ENCODE measurements at places on chromosomes 12 and 14.

- peak; percentile 75 for DNase-seq
Observed at GRCh38 chr12:65823513-65824375, 539 bp upstream of the HMGA2 start.

- DNase-seq = no peak
Observed at GRCh38 chr12:57549203-57549908, 488 bp upstream of the KIF5A start.

DNA sequence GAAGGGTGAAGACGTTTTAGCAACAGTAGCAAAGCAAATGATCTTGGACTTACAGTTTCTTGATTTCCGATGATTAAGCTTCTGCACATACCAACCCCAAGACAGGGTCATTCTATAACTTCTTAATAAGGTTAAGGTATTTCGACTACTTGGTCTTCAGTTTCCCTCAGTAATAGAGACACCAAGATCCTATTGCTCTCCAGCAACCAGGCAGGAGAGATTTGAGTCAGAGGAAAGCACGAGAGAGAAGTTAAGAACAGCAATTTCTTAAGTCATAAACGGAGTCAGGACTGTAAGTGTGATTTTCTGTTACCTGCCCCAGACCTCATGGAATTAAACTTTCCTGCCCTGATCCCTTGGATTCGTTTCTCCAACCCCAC, 215.6 kb downstream of the TTC8 start:
- DNase-seq = no peak

DNA sequence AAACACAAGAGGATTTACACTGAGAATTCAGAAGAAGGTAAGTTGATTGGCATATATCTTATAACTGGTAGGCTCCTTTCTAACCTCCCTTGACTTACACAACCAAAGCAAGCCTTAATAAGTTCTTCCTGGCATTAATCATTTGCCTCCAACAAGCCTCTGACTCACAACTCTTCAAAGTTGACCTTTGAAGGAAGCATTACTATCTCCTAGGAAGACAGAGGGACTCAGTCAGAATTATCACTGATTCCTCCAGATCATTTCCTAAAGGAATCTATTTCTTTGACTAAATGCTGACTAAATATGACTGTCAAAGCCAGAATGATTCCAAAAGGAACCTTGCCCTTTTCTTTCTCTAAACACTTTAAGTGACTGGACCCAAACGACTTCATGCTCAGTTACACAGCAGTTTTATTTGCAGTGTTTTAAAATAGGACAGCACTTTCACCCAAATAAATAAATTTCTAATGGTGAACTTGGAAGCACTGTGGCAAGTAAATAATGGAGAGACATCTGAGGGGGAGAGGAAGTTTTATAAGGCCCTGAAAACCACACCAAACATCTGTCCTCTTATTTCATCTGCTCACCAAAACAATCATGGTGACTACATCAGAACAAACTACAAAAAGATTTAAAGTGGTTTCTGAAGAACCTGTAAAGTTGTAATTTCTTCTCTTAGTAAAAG, 128.2 kb downstream of the KLHL28 start:
- peak; percentile 5 for DNase-seq

- no peak for DNase-seq
Observed at GRCh38 chr12:117178301-117178700, 12.0 kb downstream of the FBXO21 start.

DNA sequence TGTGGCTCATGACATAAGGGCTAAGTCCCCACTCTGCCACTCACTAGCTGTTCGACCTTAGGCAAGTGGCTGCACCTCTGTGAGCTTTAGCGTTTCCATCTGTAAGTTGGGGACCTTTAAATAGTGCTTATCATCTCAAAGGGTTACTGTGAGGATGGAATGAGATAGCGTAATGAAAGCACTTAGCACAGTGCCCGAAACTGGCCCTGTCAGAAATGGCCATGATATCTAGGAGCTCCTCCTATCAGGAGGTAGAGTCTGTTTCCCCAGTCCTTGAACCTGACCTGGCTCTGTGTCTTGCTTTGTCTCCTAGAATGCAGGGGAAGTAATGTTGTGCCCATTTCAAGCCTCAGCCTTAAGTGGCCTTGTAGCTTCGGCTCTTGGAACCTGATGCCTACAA, 211.0 kb downstream of the RBM19 start:
- DNase-seq = no peak

GRCh38 chr14:61555056-61555838, 140.1 kb upstream of the HIF1A start:
- peak; percentile 71 for DNase-seq

DNA sequence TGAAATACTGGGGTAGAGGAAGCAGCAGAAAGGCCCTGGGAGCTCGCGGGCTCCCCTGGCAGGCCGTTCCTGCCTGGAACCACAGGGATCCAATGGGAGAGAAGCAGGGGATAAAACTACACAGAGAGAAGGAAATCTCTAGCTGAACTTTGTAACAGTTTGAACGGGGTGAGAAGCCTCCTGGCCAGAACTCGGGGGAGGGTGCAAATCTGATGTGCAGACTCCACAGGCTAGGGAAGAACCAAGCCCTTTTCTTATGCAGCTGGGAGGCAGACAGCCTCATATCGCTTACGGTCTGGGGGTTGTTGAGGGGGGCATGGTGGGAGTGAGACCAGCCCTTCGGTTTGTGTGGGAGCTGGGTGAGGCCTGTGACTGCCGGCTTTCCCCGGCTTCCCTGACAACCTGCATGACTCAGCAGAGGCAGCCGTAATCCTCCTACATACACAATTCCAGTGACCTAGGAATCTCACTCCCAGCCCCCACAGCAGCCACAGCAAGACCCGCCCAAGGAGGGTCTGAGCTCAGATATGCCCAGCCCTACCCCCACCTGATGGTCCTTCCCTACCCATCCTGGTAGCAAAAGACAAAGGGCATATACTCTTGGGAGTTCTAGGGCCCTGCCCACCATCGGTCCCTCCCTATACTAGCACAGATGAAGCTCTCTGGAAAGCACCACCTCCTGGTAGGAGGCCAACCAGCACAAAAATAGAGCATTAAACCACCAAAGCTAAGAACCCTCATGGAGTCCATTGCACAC, 143.0 kb downstream of the TMTC1 start:
- DNase-seq = peak; percentile 36

DNA sequence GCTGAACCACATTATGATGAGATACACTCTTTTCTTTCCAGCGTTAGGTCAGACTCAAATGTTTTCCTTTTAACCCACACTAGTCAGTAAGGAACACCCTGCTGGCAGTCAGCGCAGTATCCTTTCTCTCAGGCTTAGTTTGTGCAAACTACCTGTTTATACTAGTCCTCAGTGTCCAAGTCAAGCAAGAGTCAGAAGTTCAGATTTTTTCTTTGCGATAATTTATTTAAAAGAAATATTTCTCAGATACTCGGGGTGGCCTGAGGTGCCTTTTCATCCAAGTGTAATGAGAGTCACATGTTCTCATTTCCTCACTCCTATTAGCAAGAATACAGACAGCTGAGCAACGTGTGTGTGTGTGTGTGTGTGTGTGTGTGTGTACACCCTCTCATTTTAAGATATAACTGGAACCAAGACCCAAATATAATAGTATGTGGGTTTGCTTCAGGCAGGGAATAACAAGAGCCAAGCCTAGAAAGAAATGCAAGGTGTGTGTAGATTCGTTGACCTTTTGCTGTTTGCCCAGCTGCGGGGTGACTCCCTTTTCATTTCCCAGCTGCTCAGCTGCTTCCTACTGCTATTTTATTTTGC, 182.7 kb downstream of the KICS2 start:
- peak; percentile 17 for DNase-seq

- no peak for DNase-seq
Observed at GRCh38 chr14:89977668-89978067, 21.9 kb downstream of the TDP1 start.

DNA sequence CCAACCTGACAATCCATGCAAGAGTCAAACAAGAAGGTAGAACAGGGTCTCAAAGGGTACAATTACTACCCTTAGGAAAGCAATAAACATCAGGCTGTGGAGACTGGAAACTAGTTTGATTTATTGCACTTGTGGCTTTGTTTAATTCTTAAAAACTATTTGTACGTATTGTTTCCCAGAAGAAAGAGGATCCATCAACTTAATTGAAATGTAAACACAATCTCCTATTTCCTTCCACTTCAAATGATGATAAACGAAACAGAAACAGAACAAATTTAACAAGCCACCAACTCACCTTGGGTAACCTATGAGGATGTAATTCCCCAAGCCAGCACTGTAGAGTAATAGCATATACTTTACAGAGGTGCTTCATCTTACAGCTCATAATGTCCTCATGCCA, 8.0 kb downstream of the STXBP6 start:
- no peak for DNase-seq

DNA sequence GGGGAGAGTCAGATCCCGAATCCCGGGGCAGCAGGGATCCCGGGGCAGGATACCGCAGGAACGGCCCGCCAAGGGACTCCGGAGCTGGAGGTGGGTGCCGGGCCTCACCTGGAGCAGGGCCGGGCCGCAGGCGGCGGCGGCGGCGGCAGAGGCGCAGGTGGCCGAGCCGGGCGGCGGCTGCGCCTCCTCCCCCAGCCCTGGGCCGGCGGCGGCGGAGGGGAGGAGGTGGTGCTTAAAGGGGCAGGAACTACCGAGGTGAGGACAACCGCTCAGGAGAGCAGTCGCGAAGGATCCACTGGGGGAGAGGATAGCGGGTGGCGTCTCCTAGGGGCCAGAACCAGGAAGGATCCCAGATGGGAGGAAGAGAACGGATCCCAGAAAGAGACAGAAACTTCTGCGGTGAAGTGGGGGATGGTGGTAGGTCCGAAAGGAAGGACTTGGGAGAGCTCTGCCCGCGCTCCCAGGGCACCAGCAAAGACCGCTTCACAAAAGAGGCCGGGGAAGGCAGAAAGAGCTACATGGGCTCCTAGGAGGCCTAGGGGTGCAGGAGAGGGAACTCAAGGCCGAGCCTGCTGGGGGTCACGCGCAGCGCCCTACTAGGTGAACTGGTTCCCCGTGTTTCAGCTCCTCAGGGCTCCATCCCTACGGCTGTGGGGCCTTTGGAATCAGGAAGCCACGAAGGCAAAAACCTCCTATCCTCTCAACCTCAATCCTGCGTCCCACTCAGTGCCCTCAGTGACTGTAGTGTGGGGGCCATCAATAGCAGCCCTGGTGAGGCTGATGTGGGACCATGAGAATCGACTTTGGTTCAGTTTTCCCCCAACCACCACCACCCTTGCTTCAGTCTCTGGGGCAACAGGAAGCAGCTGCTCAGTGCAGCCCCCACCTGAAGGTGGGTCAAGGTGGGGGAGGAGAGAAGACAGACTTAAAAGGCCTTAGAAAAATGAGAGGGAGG, 5.0 kb upstream of the BAZ2A start:
- DNase-seq = peak; percentile 82

DNA sequence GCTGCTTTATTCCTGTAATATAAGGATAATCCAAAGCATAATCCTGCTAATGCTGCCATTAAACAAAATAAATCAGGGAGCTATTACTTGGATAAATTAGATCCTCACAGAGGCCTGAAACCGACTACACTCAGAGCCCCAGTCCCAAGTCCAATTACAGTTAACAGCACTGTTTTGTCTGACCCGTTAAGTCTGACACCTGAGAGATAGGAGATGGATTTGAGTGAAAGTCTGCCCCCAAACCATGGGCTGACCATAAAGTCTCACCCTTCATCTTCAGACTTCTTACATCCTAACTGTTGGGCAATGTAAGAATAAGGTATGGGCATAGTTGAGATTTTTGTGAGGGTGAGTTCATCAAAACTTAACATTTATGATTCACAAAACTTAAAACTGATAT, 181.7 kb downstream of the PLCZ1 start:
- DNase-seq = no peak

GRCh38 chr14:22003461-22003860, 329.8 kb upstream of the OR4E1 start:
- DNase-seq = no peak

DNA sequence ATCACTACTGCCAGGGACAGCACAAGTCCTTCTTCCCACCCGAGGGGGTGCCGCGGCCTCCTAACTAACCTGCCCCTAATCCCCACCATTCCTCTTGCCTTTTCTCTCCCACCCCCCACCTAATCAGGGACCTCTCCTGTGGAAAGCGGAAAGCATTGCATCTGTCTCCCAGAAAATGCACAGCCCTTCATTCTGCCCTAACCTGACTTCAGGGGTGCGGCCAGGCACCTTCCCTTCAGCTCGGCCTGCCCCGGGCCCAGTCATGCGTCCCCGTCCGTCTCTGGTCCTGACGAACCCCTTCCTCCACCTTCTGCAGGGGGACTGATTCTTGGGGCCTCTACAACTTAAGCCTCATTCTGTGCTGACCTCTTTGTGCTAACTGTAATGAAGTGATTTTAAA, 43.9 kb upstream of the TRAF3 start:
- no peak for DNase-seq

- DNase-seq = peak; percentile 51
Observed at GRCh38 chr14:23302290-23303225, at the start of gene PPP1R3E. Gene PPP1R3E, minus strand, starts transcription at chr14:23302859. Its CDS starts 283 bp downstream, at chr14:23302576.

DNA sequence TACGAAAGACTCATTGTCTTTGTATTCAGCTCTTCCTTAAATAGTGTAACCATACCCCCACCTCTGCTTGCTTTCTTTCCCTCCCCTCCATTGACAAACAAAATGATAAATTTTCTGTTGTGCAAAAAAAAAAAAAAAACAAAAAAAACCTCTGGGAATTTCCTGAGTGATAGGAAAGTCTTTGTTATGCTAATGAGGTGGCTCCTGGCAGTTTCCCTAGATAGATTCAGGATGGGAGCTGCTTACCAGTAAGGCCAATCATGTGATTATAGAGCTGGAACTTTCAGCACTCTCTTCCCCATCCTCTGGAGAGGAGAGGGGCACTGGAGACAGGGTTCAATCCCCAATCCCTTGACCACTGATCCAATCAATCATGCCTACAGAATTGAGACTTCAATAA, 120.5 kb downstream of the NUAK1 start:
- no peak for DNase-seq

DNA sequence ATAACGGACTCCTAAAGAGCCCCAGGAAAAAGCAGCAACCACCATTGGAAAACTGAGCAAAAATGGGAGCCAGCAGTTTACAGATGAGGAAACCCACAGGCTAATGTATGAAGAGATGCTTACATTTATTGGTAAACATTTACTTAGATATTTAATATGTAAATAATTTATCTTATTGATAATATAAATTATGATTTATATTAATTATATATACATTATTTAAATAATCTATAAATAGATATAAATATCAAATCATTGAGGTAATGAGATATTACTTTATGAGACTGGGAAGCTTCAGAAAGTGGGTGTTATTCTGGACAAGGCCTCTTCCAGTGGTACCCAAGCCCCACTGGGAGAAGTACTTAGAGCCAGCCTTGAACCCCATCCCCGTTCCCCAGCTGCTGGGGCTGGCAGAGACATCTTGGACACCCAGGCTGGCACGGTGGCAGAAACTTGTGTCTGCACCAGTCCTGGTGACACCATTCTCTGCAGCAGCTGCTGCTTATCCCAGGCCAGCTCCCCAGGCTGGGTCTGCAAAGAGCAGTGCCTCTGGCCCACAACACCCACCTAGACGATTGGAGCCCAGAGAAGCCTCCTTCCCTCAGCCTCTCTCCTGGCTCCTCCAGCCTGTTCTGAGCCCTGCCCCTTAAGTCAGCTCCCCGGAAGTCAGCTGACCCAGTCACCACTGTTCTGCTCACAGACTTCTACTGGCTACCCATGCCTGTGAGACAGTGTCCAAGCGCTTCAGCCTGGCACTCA, 25.9 kb downstream of the ISCA2 start:
- no peak for DNase-seq
